Mammary epithelial cell (primary cell): ENCODE measurements at places on chromosomes 1 and 21.

GRCh38 chr1:12525311-12526181 lies 92.5 kb downstream of the DHRS3 start:
- DNase-seq, result no peak

DNA sequence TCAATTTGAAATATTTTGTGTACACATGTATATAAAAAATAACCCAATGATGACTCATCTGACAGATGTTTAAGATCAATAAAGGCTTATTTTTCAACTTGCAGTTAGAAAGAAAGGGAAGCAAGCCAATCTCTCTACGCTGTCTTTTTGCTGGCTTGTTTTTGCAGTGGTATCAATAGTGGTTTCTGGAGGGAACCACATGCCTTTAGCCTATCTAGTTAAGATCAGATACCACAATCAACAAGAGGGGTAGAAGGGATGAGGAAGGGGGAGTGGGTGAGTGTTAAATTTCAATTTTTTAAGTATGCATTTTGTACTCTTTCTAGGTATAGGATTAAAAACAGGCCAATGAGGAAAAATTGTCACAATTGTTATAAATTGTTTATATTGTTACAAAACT lies 276.2 kb downstream of the KCNH1 start:
- DNase-seq, result no peak

- DNase-seq, result peak; percentile 42
Measured at GRCh38 chr1:26538480-26539412, 9.2 kb downstream of the RPS6KA1 start.

GRCh38 chr1:194807530-194808220 lies 1621.3 kb upstream of the B3GALT2 start:
- no peak for DNase-seq

- DNase-seq, result peak; percentile 60
Measured at GRCh38 chr1:93615582-93616150, 66.0 kb downstream of the BCAR3 start.

GRCh38 chr1:118503752-118504151 lies 318.7 kb upstream of the SPAG17 start:
- no peak for DNase-seq

DNA sequence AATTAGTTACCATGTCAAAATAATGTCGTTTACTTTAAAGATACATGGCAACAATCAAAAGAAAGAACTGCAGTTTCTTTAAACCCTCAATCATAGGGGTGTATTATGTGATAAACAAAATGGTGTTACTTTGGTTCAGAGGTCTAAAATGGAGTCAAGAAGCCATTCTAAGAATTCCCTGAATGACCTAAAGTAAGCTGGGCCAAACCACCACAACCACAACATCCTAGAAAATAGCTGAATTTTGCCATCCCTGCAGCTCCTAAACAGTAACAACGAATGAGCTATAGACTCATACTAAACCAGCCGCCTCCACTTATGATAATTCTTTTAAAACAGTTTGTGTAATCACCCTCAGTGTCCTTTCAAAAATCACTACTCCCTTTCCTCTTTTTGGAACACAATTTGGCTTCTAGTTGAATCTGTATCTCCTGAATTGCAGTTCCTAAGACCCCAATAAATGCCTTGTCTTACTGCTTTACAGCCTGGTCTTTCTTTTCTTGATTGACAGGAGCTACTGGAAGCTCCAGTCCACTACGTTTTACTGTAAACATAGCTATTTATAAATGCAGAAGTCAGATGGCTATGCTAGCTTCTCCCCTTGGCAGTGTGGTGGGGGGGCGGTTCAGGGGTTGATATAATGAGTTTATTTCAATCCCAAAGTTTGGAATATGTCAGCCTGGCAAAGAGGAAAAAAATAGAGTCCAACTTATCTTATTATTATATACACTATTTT lies 84.3 kb downstream of the PLPPR4 start:
- no peak for DNase-seq

DNA sequence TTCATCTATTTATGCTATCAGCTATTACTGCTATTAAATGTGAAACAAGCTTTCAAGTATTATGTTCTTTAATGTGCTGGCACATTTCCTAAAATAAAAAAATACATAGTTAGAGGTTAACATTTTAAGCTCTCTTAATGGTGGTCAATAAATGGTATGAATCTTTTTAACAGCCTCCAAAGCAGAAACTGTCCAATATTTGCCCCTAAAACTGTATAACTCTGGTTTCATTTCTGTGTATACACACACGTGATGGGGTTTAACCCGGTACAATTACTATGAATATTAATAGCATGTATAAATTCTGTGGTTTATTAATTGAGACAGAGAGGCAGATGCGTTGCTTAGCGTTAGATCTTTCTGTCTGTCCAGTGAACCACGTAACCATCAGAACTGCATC lies 2.2 kb downstream of the ESRRG start:
- DNase-seq, result no peak

GRCh38 chr21:43287111-43287760 lies 118.4 kb downstream of the CRYAA start:
- DNase-seq, result no peak

DNA sequence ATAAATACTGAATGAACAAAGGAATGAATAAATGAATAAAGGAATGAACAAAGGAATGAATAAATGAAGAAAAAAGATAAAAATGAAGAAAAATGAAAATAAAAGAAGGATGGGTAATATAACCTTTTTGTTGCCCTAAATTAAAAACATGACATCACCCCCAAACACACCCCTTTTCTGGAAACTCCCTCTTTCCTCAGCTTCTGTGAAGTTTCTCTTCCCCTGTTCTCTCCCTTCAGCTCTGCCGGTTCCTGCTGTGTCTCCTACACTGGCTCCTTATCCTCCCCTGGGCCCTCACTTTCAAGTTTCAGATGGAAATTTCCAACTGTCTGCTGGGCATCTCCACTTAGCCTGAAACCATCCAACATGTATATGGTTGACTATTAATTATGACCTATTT lies 37.9 kb downstream of the RAB3B start:
- DNase-seq, result no peak

DNA sequence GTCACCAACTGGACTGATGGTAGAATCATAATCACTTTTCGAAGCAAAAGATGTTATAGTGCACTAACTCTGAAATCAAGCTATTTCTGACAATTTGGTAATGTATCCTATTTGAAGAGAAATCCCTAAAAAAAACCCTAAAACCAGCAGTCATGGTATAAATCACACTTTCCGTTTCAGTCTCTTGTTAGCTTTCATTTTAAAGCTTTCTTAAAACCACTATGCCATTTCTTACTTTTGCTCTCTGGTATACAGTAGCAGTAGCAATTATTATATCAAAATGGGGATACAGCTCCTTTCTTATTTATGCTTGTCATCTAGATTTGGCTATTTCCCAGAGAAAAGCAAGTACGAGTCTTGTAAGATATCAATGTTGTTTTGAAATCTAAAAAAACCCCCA lies 323.3 kb downstream of the KCTD3 start:
- DNase-seq, result no peak

- no peak for DNase-seq
Measured at GRCh38 chr1:47183308-47184089, 6.3 kb downstream of the PDZK1IP1 start.

DNA sequence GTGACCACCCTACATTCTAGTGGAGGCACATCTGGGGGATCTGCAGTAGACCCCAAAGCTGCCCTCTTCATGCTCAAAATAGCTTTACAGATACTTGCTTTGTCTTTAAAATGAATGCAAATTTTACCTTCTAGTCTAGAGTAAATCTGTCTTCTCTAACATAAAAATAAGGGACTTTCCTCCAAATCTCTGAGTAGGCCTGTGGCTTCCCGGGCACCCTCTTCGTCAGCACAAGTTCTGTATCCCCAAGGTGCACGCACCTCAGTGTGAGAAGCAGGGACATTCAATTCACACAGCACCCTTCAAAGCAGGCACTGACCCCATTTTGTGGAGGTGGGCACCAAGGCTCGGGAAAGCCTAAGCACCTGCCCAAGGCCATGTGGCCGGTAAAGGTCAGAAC lies 19.0 kb downstream of the MEF2D start:
- DNase-seq, result no peak

DNA sequence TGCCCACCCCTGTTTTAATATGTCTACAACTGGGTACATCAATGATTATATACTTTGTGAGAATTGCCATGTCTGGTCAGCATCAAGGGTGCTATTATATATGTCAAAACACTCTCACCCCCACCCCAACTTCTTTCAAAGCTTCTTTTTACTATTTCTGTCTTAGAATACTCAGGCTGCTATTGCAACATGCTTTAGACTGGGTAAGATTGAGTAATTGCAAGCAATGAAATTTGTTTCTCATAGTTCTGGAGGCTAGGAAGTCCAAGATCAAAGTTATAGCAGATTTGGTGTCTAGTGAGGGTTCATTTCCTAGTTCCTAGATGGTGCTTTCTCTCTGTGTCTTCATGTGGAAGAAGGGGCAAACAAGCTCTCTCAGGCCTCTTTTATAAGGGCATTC lies 100.5 kb upstream of the KCNK1 start:
- DNase-seq, result no peak

GRCh38 chr1:63269571-63269970 lies 52.8 kb upstream of the FOXD3 start:
- no peak for DNase-seq

GRCh38 chr1:204240233-204240632 lies 26.4 kb upstream of the GOLT1A start:
- no peak for DNase-seq

- DNase-seq, result peak; percentile 13
Measured at GRCh38 chr1:36463463-36463802, 751 bp downstream of the MRPS15 start.

DNA sequence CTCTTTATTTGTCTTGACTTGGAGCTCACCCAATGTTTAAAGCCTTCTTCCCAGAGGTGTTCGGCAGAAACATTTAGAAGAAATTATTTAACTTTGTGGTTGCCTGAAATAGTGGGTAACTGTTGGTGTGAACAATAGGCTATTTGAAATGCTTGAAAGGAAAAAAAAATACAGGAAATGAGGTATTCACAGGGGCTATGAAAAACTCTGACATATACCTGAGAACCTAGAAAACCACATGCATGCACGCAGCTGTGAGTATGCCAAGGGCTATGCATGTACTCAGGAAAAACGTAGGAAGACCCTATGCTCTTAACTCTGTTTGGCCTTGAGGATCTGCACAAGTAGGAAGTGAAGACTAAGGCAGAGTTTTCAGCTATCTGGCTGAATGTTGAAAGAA lies 16.4 kb upstream of the RNF186 start:
- DNase-seq, result peak; percentile 51

GRCh38 chr21:32102426-32102825 lies 176.4 kb downstream of the MIS18A start:
- DNase-seq, result no peak

DNA sequence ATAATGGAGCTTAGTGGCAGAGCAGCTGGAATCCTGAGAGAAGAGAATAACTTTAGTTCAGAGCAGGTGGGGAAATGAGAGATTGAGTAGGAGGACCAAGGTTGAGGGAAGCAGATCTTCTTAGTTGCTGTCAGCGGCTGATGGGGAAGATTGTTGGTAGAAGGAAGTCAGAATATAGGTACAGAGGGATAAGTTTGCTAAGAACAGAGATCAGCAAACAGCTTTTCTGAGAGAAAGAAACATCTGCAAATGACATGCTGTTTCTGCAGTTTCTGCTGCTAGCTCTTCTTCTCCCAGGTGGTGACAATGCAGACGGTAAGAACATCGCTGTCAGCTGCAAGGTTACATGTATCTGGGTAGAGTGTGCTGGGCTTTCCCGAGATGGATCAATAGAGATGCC lies at the start of gene CD1C:
Gene CD1C, plus strand, starts transcription at position 113 of the 400 bp plus-strand sequence. Its CDS starts 142 bp downstream, at position 255.
- no peak for DNase-seq

DNA sequence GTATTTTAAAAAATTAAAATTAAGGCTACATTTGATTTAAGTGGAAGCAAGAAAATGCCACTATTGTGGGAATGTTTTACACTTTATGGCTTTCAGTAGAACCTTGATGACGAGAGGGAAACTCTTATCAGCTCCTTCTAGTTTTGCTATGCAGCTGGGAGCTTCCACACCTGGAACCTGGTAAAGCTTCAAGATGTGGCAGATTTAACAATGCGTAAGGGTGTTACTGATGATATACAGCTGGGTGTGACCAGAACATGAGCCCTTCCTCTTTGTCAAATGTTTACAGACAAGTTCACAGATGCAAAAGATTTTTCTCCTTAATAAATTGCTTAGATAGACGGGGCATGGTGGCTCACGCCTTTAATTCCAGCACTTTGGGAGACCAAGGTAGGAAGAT lies 20.3 kb downstream of the TTC13 start:
- DNase-seq, result no peak

DNA sequence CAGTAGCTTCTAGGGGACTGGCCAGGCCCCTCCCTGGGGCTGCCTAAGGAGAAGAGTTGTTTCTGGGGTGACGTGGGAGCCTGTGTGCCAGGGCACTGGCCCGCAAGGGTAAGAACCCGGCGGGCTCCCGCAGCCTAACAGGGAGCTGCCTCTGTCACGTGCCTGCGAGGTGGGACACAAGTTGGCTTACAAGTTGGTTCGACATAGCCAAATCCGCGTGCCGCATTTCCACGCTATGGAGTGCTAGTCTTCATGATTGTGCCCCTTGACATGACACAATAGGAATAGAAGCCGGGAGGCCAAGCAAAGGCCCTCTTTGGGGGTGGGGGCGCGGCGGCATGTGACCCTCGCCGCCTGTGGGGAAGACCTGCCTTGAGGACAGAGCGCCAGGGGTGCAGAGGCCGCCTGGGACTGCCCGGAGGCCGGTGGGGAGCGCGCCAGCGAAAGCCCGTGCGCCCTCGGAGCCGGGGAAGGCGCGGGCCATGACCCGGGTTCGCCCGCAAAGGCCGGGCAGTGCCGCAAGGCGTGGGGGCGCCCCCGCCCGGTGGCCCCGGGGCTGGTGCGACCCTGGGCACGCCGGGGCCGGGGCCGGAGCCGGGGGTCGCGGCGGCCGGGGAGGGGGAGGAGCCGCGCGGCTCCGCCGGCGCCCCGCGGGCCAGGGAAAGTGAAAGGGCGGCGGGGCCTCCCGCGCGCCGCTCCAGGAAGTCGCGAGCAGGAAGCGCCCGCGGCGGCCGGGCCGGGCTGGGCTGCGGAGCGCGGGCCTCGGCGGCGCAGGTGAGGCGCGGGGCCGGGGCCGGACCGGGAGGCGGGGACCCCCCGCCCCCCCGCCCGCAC lies at the start of gene SLC37A1:
Gene SLC37A1, plus strand, starts transcription at position 702 of the 834 bp plus-strand sequence. CDS start 4,603 bp downstream, outside the sequence.
- DNase-seq, result no peak

DNA sequence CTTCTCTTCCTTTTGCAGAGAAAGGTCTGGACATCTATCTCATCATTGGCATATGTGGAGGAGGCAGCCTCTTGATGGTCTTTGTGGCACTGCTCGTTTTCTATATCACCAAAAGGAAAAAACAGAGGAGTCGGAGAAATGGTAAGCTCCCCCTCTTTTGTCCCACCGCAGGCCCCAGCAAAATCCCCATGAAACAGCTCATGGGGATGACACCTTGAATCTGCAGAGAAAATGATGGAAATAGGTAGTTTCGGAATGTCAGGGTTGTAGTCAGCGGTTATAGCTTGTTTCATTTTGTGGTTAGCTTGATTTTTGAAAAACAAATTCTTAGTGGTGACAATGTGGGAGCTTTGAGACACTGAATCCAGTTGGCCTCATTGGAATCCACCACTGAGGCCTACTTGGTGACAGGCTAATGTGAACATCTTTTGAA lies 10.3 kb downstream of the CD2 start:
- no peak for DNase-seq

GRCh38 chr1:224785040-224785328 lies 144.5 kb upstream of the DNAH14 start:
- peak; percentile 4 for DNase-seq
